ENCODE measurements at places on chromosomes 1 and 21.

DNA sequence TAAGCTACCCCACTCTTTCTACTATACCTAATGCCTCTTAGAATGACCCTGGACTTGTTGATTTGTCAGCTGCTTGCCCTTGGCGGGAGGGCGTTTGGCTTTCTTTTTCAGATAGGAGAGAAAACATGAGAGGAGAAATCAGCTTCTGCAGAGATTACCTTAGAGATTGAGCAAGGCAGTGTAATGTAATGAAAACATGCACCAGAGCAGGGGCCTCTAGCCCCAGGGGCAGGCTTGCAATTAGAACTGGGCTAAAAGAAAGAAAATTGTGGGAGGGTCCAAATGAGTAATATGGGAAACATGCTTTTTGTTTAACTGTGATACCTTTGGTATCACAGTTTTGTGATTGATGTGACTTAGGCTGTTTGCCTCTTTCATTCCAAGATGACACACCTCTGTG is 89.7 kb downstream of the PBX1 start:
- no peak for DNase-seq

DNA sequence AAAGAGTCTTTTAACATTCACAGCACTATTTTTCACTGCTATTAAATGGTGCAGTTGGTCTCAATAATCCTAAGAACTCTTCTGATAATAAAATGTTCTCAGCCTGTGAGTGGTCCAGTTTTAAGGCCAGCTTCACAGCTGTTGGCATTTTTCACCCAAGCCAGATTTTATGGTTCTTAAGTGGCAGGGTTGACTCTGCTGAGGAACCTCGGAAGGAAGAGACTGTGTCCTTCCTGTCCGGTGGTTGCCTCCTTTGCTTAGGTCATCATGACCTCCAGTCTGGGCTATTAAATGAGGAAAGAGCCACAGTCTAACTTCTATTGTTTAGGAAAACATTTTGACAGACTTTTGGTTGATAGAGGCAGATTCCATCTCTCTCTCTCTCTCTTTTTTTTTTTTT is 112.5 kb upstream of the SERBP1 start:
- no peak for DNase-seq

GRCh38 chr21:25903607-25904006 is 168.8 kb downstream of the GABPA start:
- DNase-seq = no peak

- no peak for DNase-seq
Measured at GRCh38 chr1:50977575-50978143, 7.6 kb downstream of the CDKN2C start.

DNA sequence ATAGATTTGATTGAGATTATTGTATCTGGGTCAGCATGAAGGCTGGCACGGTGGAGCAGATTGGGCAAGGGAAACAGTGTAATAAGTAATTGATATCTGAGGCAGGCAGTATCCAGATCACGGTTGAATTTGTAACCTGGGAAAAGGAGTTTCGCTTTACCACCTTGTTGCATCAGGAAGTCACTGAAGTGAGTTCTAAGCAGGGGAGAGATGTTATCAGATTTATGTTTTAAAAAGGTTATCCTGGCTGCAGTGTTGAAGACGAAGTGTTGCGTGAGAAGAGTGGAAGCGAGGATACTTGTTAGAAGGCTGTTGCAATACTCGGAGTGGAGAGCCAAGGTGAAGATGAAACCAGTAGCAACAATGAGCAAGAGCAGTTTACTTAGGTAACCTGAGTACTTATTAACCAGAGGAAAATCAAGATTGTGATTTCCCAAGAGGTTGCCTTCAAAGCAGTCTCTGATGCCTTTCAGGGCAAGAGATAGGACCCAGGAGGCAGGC is 77.8 kb downstream of the LHX9 start:
- no peak for DNase-seq

DNA sequence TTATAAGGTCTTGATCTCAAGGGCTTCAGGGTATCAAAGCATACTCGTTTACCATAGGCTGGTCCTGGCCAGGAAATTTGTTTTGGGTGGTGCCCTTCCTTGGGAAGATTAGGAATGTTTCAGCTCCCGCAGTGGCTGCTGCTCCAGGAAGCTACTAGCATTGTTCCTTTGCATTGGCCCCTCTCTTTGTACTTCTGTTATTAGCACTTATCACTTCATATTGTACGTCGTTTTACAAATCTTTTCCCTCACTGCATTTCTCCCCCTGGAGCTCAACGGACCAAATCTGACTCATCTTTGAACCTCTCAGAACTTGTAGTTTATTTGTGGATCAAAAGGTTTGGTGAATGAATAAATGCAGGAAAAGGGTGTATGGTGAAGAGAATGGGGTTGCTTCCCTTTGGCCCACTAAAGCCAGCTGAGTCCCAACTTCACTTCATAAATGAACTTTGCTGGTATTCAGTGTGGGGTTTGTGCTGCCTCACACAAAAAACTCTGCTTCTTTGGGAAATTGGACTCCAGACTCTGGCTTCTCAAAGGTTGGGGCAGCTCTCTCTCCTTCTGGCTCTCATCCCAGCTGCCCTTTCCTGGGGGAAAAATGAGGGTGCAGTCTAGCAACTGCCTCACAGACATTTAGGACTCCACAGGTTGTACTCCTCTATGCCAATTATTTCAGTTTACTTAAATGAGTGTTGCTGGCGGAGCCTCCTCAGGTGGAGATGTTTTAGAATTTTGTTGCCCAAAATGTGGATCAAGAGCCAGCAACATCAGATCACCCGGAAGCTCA is 5.9 kb downstream of the GNAT2 start:
- DNase-seq = peak; percentile 34

- DNase-seq = no peak
Measured at GRCh38 chr1:92504291-92505014, 17.7 kb upstream of the GFI1 start.

- no peak for DNase-seq
Measured at GRCh38 chr1:40625476-40626382, 39.8 kb downstream of the RIMS3 start.

GRCh38 chr1:3071565-3072390 is 2.8 kb downstream of the PRDM16 start:
- no peak for DNase-seq

GRCh38 chr1:213066363-213066762 is 15.3 kb downstream of the RPS6KC1 start:
- DNase-seq = no peak

DNA sequence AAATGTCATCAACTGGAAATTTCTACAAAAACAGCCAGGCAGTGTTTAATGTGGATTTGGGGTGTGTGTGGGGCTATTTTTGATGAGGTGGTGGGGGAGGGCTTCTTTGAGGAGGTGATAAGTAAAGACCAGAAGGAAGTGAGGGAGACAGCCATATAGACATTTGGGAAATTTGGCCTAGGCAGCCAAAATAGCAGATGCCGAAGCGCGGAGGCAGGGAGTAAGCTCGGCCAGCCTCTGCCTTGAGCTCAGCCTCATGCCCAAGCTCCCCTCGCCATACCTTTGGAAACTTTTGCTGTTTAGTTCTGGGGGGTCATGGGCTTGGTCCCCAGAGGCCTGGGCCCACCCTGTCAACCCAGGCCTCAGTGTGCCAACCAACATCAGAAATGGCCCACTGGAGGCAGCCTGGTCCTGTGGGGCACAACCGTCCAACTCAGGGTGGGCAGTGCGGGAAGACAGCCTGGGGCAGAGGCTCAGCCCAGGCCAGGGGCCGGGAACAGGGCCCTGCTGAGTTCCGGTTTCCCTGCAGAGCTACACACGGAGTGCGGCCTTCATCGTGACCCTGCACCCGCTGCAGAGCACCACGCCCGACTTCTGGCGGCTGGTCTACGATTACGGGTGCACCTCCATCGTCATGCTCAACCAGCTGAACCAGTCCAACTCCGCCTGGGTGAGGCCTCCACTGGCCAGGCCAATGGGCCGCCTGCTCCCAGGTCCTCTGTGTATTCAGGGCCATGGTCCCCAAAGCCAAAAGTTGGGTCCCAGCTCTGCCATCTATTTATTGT is 84.0 kb downstream of the PTPRU start:
- DNase-seq = no peak

DNA sequence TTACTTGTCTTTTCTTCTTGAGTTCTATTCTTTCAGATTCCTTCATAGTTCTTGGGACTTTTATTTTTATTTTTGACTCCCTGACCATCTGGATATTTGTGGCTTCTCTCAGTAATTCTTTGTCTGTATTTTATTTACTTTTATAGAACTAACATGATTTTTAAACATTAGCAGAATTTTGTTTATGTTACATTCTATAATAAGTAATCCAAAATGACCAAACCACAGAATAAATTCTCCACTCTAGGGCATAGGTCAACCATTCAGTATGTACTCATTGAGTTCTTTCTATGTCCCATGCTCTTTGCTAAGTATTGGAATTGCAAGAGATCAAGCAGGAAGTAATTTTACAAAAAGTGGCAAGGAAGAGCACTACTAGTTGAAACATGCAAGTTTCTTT is 969.0 kb downstream of the TTLL7 start:
- no peak for DNase-seq

Data from non-pigmented ciliary epithelial cell (primary cell).